Activated naive CD4-positive, alpha-beta T cell treated with anti-CD3 and anti-CD28 coated beads for 36 hours (primary cell): ENCODE measurements at places on chromosomes 16 and 17. TPM values are rescaled to one million over a fixed set of nuclear protein-coding genes. Genes with fewer than 3 reads are reported as not detected.

GRCh38 chr16:19875900-19876299 is 8.7 kb downstream of the GPRC5B start:
- DNase-seq: no peak

DNA sequence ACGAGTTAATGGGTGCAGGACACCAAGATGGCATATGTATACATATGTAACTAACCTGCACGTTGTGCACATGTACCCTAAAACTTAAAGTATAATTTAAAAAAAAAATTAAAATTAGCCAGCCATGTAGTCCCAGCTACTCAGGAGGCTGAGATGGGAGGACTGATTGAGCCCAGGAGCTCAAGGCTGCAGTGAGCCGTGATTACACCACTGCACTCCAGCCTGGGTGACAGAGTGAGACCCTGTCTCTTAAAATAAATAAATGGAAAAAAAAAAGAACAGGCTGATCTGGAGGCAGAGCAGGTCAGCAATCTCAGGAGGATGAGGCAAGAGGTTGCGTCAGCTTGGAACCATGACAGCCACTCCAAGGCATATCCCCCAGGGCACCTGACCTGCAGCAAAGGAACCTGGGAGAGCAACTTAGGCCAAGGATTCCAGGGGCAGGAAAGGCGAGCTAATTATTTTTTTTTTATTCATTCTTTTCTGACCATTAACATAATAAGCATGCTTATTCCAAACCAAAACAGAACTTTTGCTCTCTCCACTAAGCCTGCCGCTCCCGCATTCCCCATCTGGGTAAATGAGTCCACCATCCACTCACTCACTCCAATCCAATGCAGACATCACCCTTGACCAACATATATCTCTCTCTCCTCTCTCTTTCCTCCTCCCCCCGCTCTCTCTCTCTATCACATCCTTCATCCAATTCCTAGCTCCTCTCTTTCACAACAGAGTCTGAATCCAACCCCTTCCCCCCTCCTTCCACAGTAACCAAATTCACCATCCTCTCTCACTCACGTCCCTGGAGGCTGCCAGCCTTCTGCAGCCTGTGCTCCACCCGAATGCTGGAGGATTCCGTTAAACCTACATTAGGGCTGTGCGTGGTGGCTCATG is 47.7 kb downstream of the TK2 start:
- DNase-seq: no peak

GRCh38 chr16:69707920-69708683 is 18.3 kb downstream of the NQO1 start:
- no peak for DNase-seq

DNA sequence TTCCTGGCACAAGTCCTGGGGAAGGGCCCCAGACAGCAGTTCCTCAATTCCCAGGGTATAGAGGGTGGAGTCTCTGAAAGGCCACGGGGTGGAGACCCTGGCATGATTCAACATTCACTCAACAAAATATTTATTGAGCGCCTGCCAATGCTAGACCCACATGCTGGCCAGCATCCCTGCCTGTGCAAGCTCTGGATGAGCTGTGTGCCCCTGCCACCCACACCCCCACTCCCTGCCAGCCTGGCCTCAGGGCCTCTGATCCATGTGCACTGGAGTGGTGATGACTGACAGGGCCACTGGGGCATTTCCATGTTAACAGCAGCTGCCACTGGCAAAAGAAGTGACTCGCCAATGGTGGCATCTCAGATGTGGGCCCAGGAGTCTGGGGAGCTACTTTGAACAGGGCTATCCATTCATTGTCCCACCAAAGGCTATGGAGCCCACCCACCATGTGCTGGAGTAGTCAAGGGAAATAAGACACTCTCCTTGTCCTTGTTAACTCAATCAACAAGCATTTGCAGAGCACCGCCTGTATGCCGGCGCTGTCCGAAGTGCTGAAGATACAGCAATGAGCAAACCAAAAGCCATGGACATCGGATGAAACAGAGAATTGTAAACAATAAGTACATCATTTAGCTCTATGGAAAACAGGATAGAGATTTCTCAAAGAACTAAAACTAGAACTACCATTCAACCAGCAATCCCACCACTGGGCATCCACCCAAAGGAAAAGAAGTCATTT is 3.0 kb upstream of the PRSS22 start:
- peak; percentile 50 for DNase-seq

GRCh38 chr16:1909561-1910231 is 8.5 kb downstream of the HS3ST6 start:
- no peak for DNase-seq

The SLFN12 gene
- 5.6 TPM for total RNA-seq

GRCh38 chr17:60592750-60593149 is 7.2 kb upstream of the PPM1D start:
- DNase-seq: no peak

DNA sequence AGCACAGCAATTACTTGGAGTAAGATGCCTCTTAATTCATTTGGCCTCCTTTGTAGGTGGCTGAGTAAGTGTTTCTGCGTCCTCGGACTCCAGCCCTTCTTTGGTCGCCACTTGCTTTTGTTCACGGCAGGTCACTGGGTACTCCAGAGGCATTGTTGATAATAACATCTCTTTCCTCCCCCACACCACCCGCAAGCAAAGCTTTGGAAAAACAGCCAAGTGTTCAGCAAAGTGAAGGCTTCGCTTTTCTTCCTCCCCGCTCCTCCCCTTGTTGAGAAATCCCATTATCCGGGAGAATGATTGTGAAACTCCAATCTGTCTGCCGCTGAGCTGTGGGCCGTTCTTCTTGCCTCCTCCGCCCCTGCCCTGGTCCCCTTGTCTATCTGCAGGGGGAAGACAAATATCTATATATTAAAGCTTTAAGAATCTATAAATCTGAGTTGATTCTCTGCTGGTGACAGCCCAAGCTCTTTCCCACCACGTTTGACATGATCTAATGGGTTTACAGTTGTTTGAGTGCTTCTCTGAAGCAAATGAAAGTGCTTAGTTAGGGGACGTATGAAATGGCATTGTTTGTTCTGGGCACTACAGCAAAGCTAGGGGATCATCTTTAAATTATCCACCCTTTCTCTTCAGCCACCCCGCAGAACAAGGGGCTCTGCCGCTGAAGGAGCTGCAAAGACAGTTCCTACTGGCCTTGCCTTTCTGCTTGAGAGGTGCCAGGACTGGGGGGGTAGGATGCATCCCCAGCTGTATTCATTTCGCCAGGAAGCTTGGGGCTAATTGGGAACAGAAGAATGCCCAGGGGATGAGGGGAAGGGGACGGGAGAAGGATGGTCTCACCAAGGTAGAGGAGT is 167.1 kb downstream of the CCDC182 start:
- no peak for DNase-seq

DNA sequence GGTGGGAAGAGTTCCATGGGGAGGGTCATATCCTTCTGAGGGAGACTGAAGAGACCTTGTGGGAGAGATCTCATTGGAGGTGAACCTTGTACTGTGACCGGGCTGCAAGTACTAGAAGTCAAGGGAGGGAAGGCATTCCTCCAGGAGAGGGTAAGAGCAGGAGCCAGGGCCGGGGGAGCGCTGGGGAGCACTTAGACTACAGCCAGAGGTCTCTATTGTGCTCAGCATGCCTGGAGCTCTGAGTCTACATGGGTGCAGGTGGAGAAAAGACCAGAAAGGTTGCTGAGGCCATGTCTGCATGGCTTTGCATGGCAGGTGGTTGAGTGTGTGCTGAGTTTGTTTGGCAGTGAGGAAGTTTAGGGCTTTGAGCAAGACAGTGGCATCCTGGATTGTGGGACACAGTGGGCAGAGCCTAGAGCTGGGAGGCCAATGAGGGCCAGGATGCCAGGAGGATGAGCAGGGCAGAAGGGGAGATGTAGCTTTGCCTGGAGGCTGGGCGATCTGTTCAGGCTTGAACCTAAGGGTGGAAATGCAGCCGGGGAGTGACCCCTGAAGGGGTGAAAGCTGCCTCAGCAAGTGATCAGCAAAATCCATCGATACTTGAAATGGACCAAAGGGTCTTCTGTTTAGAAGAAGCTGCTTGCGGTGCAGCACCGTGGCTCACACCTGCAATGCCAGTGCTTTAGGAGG is 317.4 kb upstream of the TNRC6C start:
- no peak for DNase-seq

The C1QTNF8 gene
- total RNA-seq: not detected

- DNase-seq: peak; percentile 88
Observed at GRCh38 chr17:39738568-39738901, 797 bp downstream of the GRB7 start.

The MYO15A gene
- total RNA-seq: 0.31 TPM

DNA sequence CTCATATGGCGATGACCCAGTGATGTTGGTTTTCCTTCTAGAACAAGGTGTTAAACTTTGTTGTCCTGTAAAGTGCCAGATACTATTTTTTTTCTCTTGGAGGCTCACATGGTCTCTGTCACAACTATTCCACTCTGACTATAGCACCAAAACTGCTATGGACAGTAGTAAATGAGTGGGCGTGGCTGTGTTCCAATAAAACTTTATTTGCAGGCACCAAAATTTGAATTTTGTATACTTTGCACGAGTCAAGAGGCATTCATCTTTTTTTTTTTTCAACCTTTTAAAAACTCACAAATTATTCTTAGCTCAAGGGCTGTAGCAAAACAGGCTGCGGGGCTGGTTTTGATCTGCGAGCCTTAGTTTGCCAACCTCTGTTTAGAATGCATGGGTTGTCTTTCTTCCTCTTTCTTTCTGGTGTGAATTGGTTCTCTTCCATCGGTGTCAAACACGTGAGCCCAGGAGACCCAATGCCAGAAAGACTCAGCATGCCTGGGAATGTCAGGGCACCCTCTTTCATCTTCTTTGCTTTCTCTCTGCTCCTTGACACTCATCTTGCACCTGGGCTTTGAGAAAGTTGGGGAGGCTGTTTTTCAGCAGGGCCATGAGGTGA is 2.1 kb downstream of the SYT17 start:
- no peak for DNase-seq
